GM13976 (cell line): ENCODE measurements at places on chromosomes 1 and 21.

- DNase-seq = no peak
These were observed 3.1 kb downstream of the VPS26C start for GRCh38 chr21:37263827-37264600.

DNA sequence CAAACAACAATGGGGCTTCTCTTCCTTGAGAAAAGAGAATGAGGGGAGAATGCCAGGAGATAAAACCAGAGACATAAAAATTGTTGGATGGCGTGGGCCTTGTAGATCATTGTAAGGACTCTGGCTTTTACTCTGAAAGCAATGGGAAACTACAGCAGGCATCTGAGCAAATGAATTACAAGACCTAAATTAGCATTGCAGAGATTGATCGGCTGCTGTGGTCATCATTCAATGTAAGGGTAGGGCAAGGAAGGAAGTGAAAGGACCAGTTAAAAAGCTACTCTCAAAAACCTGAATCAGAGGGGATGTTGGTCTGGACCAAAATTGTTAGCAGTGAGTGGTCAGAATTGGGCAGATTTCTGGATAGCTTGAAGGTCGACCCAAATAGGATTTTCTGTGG, 21.4 kb downstream of the FMO3 start:
- DNase-seq = no peak

- no peak for DNase-seq
These were observed 14.7 kb downstream of the MTHFR start for GRCh38 chr1:11790880-11791715.

DNA sequence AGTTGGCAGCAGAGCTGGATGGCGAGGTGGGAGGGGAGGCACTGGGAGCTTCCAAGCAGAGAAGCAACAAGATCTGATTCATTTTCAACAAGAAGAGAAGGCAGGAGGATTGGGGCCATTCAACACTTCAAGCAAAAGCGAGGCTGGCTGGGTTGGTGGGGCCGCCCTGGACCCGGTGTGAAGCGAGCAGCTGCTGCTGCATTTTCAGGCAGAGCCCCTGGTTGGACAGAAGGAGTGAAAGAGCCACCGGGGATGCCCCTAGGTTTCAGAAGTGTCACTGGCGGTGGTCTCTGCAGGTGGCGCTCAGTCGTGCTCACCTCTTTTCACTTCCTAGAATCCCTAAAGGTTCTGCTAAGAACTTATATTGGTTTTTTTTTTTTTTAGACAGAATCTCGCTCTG, 18.0 kb downstream of the SLC2A7 start:
- peak; percentile 62 for DNase-seq

DNA sequence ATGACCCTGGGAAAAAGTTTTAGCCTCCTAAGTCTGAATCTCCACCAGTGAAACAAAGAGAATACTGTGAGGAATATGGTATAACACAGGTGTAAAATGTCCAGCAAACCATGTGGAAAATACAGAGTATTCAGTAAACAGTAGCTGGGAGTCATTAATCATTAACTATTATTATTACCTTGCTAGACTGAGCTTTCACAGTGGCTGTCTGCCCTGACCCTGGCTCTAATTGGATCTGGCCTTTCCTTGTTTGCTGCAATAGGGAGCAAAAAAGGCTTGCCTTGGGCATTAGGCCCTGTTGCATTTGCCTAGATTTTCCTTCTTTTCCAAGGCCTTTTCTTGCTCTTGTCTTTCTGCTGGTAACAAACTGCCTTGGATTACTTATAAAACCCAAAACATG, 179.1 kb upstream of the BEND5 start:
- DNase-seq = no peak

DNA sequence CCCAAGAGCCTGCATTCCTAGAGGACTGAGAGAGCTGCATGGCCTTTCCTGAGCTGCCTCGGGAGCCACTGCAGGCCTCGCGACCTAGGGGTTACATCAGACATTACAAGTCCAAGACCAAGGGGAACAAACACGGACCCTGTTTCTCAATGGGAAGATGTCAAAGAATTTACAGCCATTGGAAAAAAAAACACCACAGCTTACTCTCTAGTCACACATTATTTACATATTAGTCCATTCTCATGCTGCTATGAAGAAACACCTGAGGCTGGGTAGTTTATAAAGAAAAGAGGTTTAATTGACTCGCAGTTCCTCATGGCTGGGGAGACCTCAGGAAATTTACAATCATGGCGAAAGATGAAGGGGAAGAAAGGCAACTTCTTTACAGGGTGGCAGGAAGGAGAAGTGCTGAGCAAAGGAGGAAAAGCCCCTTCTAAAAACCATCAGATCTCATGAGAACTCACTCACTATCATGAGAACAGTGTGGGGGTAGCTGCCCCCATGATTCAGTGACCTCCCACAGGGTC, 8.4 kb upstream of the PRMT2 start:
- DNase-seq = no peak

GRCh38 chr1:165580931-165581871, 37.4 kb downstream of the LRRC52 start:
- no peak for DNase-seq

DNA sequence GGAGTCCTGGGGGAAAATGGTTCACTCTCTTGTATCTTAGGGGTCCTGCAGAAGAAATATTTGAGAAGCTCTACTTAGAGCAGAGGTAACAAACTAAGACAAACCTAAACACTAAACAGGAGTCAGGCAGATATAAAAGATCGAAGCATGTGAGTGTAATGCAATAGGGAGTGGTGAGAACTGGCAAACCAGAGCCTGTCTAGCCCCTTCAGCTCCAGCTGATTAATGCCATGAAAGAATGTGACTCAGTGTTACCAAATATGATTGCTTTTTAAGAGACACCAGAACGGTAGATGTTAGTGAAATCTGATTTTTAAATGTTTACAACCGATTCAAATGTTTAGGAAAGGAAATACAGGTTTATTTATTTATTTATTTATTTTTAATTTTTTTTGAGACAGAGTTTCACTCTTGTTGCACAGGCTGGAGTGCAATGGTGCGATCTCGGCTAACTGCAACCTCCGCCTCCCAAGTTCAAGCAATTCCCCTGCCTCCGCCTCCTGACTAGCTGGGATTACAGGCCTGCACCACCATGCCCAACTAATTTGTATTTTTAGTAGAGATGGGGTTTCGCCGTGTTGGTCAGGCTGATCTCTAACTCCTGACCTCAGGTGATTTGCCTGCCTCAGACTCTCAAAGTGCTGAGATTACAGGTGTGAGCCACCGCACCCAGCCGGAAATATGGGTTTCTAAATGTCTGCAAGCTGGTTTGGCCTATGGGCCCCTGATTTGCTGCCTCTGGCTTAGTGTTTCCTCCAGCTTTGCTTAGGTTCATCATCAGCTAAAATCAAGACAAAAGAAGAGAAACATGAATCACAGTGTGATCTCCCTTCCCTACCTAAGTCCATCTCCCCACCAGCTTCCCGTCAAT, 12.2 kb downstream of the TXNIP start:
- no peak for DNase-seq

DNA sequence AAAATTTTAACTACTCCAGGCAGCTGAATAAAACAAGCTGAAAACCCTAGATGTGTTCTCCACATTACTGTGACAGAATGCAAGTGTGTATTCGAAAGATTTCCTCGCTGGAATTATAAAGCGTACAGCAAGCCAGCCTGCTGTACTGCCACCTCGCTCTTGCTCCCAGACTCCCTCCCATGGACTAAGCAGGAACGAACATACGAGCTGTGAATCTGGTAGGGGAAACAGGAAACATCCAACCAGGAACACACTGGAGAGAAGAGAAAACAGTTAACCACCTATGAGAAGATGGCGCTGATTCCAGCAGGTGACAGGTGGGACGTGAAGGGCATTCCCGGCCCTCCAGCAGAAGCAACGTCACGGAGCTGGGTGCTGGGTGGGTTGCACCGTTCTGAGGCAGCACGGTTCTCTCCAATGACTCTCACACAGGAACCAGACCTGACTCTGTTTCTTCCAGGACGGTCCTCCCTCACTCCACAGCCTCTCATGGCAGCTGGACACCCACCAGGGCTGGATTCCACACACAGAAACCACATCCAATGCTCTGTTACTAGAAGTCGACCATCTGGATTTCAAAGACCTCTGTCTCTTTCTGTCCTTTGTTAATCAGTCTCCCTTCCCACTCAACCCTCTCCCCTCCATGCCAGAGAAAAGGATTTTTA, 219.2 kb downstream of the RERE start:
- no peak for DNase-seq

DNA sequence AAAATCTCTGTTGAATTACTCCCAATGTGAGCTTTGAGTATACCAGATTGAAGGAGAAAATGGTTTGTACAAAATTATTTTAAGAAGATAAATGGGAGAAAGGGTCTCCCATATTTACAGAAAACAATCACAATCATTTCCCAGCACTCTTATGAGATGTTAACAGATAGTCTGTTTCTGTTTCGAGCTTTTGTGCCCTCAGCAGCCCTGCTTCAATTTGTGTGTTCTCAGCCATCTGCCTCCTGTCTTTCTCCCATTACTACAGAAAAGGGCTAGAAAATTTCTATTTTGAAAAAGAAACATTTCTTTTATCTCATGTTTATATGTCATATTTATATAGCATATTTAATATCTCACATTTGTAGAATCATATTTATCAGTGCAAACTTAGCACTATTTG, 498.4 kb downstream of the TTLL7 start:
- DNase-seq = no peak

- DNase-seq = peak; percentile 32
These were observed 2.2 kb downstream of the SIM2 start for GRCh38 chr21:36700971-36701755.

GRCh38 chr1:105632342-105633196, 1423.9 kb upstream of the PRMT6 start:
- DNase-seq = no peak

DNA sequence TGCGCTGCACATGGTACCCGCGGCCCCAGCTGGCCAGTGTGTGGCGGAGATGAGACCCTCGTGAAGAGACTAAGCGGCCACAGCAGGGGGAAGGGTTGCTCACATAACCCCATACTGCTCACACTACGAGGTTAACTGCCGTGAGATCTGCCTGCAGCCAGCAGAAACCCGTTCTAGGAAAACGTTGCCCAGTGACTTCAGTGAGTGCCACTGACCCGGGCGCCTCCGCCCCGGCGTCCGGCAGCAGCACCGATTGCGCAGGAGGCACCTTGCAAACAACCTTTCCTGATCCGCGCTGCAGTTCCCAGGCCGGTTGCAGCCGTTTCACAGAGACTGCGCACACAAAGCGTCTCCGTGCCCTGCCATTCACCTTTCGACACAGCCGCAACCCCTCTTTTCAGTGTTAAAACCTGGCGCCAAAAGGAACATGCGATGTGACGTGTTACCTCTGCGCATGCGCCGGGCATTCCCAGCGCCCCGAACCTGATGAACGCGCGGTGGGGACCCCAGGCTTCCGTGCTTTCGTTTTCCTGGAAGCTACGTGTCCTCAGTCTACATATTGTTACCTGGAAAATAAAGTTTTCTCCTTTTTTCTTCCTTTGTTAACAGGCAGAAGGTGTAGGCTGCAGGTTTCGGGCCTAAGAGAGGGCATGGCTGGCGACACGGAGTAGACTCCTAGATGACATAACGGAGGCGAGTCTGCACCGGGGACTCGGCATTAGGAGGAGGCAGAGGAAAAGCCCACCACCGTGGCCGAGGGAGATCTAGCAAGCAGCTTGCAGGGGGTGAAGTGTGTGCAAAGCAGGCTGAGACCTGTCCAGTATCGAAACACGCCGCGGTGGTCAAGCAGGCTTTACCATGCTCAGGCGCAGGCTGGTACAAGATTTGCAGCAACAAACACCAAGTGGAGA, 8.9 kb downstream of the VPS26C start:
- peak; percentile 86 for DNase-seq

DNA sequence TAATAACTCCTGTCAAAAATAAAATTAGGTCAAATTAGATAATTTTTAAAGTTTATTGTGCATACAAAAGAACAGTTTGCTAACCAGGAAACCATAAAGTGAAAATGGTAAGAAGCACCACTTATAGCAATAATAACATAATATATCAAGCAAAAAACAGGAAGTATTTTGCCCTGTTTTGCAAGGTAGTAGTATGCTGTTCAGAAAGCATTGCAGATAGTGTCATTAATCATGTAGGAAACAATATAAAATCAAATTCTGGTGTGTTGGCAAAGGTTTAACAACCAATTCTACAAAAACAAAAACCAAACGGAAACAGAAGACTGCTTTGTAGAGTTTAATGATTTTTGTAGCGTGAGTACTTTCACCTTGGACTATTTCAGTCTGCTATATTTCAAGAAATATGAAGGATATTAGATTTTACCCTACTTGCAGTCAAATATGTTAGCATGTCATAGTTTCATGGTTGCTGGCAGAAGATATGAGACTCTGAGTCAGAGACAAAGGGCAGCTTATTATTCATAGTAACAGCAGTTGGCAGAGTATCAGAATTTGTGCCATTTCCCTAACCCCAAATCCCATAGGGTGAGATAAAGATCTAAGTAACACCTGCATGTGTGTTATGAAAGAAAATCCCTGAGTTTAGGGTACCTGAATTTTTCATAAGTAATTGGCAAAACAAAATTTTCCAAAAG, 729.0 kb upstream of the BRINP3 start:
- no peak for DNase-seq

GRCh38 chr1:221184131-221184794, 305.0 kb downstream of the HLX start:
- DNase-seq = no peak

DNA sequence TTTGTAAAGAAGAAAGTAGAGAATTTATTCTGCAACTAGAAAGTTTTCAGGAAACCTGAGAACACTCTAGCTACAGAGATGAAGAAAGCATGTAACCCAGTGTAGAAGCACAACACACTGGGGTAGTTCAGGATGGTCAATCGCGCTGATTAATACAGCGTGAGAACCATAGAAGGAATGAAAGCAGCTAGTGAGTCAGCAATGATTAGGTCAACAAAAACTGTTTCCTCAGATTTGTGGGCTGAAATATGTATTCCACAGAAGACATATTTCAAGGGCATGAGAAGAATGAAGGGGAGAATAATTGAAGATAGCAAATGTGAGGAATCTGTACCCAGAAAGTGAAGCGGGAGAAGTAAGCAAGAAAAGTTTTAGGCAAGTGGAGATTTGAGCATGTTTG, 97.8 kb upstream of the ADGRL2 start:
- no peak for DNase-seq

DNA sequence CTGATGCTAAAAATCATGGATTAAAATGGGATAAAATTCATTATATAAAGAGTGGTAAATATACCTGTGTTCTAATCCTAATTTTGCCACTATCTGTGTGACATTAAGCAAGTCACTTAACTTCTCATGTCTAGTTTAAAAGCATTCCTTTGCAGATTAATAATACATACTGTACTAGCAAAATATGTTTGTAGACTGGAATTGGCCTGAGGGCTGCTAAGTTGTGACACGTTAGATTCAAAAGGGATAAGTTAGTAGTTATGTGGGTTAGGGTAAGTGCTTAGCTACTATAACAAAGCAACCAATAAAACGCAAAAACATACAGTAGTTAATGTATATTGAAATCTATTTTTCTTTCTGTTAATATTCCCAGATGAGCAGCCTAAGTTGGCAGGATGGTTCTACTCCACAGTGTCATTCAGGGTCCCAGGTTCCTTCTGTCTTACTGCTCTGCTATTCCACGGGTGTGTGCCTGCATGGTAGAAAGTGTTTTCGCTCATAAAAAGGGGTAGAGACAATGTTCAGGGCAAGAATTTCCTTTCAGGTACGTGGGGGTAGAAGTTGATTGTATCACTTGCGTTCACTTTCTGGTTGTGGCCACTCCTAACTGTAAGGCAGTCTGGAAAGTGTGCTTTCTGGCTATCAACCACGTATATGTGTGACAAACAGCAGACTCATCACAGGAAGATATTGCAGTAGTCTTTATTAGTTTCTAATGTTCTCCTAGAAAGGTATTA, 239.8 kb downstream of the NFIA start:
- no peak for DNase-seq

GRCh38 chr1:10106756-10107475, 74.2 kb downstream of the UBE4B start:
- DNase-seq = no peak
